ENCODE measurements at places on chromosomes 5 and 9. TPM values are rescaled to one million over a fixed set of nuclear protein-coding genes. Genes with fewer than 3 reads are reported as not detected.

The STK32A gene
- total RNA-seq, result 2.9 TPM

The PDGFRB gene
- total RNA-seq, result 17.1 TPM

The ENTPD8 gene
- total RNA-seq, result not detected

The CAMK2A gene
- total RNA-seq, result not detected

The CCL27 gene
- total RNA-seq, result not detected

The GFI1B gene
- not detected for total RNA-seq

The PCDHB13 gene
- 1.9 TPM for total RNA-seq

The ISL1 gene
- total RNA-seq, result 0.17 TPM

The DND1 gene
- 0.34 TPM for total RNA-seq

The SPINK6 gene
- total RNA-seq, result not detected

The DBH gene
- total RNA-seq, result not detected

DNA sequence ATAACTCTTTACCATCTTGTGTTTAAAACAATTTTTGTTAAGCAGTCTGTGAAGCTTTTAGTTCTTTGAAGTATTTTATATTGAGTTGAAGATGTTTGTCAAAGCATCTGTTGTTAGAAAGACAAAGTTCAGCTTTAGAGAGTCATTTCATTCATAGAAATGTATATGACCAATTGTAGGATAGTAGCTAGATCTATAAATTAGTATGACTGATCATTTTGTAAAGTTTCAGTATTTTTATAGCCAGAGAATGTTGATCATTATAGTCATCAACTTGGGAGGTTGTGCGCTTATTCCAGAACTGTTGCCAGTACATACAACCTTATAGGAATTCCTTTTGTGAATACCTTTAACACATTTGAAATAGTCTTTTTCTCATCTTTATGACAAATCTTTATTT lies 5.2 kb downstream of the NIPBL start:
- no peak for DNase-seq

GRCh38 chr9:95513711-95514110 lies 3.1 kb downstream of the PTCH1 start:
- DNase-seq, result no peak

- no peak for DNase-seq
Observed at GRCh38 chr5:52810426-52810825, 22.7 kb downstream of the ITGA1 start.

- no peak for DNase-seq
Observed at GRCh38 chr9:133825555-133826218, 87.5 kb upstream of the SARDH start.

GRCh38 chr9:1907465-1907864 lies 107.7 kb upstream of the SMARCA2 start:
- DNase-seq, result no peak

DNA sequence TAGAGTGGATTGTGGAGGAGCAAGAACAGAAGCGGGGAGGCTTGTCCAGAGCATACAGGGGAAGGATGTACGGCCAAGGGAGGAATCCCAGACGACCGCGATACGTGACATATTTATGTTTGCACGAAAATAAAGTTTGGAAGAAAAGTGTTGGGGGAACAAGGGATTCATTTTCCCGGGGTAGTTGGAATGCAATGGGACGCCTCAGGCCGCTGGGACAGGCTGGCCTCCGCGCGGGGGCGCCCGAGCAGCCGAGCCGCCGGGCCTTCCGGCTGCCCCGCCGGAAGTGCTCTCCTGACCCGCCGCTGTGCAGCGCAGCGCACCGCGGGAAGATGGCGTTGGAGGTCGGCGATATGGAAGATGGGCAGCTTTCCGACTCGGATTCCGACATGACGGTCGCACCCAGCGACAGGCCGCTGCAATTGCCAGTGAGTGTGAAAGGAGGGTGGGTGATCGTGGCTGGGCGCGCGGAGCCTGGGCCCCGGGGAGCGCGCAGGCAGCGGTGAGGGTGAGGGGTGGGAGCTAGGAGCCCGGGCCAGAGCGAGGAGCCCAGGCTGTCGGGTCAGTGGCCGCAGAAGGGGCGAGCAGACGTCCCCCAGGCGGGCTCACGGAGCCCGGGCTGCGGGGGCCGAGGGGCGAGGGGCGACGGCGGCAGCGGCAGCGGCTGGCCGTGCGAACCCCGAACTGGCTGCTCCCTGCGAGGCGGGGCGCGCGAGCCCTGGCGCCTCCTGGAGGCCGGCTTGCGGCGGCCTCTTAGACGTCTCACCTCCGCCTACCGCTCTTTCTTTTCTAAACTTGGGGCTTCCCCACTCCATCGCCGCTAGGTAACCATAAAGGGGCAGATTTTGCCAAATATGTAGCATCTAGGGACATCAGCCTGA lies at the start of gene PHAX:
TSS of gene PHAX (plus strand) at position 317 of the 881 bp plus-strand sequence. CDS start at position 333, 16 bp downstream.
- no peak for DNase-seq

DNA sequence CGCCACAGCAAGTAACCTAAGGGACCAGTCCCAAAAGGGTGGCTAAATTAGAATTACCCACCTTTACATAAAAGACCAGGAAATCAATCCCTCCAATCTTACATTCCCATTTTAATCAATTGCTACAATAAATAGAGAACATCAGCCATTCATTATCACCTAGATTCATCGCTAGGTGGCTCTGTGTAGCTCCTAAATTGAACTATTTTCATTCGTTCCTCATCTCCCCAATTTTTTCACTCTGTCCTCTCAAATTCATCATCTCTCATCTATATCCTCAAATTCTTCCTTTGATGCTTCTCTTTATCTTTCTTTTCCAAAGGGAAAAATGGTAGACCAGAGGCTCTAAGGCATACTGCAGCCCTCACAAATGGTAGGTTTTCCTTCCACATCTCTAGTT lies 108.2 kb upstream of the TNC start:
- no peak for DNase-seq

DNA sequence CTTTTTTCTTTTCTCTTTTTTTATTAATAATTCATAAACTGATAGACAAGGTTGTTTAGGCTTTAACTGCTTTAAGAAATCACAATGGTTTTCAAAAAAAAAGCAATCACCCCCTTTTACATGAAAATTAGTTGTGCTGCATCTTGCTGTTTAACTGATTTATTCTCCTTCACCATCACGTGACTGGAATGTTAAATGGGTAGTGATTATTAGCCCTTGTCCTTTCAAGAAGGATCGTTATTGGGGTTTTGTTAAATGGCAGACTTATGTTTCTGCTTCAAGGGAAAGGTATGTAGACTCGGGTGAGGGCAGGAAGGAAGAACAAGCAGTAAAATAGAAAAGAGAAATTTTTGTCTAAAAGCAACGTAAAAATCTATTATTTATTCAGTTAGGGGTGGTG lies 175.6 kb upstream of the TLE4 start:
- no peak for DNase-seq

DNA sequence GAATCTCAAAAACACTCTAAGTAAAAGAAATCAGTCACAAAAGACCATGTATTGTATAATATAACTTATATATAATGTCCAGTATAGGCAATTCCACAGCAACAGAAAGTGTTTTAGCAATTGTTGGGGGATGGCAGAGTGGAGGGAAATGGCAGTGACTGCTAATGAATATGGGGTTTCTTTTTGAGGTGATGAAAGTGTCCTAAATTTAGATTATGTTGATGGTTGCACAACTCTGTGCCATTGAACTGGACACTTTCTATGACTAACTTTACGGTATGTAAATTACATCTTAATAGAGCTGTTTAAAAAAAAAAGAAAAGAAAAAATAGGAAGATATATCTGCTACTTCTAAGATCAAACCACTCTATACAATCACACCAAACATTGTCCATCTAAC lies 124.9 kb upstream of the ZNF462 start:
- no peak for DNase-seq

DNA sequence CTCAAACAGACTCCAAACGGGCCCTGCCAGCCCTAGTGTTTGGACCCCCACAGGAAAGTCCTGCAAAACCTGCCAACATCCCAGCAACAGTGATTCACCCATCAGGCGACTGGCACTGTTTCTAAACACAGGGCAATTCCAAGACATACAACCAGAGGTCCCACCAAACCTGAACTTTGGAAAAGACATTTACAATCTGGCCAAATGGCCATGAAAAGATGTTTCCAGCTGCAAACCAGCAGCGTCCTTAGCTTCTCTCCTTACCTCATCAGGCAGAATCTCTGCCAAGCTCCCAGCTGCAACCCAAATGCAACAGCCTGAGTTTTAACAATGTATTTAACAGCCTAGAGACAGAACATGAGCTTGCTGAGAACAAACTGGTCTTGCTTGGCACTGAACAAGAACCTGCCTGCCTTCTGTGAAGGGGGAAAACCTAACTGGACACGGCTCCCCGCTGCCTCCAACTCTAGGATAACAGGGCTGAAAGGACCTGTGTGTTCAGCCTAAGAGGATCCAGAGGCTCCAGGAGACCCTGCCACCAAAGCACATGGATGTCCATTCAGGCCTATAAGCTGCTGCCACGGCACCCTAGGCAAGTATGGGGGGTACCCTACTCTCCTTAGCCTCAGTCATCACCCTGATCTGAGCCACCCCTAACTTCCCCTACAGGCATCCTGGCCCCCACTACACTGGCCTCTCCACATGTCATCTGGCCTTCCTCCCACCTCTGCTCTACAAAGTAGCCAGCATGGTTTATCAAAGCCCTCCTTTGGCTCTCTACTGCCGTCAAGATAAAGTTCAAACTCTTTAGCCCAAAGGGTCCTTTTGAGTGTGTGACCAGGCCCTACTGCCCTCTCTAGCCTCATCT lies 5.6 kb downstream of the P4HA2 start:
- no peak for DNase-seq

GRCh38 chr5:81165493-81166119 lies 67.5 kb upstream of the CKMT2 start:
- DNase-seq, result peak; percentile 23

DNA sequence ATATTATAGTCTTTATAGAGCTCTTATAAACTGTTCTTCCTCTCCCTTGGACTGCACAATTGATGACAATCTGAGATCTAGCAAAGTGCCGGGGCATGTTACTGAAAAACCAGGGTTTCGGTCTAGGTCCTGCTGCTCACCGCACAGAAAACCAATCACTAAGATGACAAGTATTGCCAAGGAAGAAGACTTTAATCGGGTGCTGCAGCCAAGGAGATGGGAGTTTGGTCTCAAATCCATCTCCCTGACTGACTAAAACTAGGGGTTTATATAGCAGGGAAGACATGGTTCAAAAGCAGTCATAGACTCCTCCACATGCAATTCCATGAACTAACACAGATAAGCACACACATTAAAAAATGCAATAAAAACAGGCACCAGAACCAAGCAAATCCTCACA lies 390.6 kb downstream of the NFIB start:
- no peak for DNase-seq

DNA sequence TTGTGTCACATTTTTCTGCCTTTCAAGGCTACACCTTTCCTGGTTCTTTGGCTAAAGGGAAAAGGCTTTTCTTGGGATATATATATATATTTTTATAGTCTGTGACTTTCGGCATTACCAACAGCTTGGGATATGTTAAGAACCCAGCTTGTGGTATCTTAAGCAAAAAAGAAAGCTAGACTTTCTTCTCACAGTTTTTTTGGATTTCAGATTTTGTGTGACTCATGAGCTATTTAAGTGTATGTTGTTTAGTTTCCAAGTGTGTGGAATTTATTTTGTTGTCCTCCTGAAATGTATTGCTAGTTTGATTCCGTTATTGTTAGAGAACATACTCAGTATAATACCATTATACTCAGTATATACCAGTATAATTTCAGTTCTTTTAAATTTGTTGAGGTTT lies 64.8 kb downstream of the ERCC6L2 start:
- DNase-seq, result no peak

DNA sequence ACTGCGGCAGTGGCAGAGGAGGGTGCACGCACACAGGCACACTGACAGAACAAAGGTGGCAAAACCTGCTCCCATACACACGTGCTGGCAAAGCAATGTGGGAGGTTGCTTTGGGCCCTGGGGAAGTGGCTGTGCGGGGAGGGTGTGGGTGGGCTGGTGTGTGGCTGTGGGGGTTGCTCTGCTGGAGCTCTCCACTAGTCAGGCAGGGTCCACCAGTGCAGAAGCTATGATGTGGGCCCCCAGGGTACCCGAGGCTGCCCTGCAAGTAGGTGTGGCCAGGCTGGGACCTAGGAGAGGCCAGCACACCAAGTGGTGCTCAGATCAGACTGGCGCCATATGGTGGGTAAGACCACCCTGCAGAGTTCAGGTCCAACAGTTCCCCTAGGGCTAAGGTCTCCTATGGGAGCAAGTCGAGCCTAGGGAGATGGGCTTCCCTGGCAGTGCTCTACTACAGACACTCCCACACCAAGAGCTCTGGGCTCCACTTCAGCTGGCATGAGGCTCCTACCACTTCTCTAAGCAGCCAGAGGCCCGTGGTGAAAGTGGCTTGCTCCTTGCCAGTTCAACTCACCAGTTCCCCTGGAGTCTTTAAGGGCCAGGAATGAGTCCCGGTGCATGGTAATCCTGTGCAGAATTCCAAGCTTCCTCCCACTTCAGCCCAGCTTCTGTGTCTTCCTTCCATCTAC lies 46.2 kb upstream of the IFNE start:
- DNase-seq, result no peak

- no peak for DNase-seq
Observed at GRCh38 chr5:15385553-15385952, 114.4 kb upstream of the FBXL7 start.

- no peak for DNase-seq
Observed at GRCh38 chr9:109499631-109500410, 1.7 kb upstream of the PTPN3 start.
